Sigmoid colon (tissue), 7 donors: ENCODE measurements at places on chromosomes 5 and 9. TPM values are rescaled to one million over a fixed set of nuclear protein-coding genes. Genes with fewer than 3 reads are reported as not detected.

DNA sequence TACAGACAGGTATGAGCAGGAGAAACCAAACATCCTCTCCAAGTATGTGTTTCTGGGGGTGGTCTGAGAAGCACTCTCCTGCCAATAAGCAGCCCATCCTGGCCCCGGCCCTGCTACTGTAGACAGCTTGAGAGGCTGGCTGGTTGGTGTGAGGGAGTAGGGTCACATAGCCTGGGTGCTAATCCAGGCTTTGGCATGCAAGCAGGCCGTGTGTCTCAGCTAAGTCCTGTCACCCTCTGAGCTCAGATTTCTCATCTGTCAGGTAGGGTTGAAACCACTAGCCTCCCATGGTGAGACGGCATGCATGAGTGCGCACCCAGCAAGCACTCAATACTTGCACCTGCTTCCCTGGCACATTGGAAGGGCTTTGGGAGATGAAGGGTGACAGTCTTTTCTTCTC lies 49.8 kb upstream of the PHYKPL start:
- H3K4me3 ChIP-seq: no peak overlapping the region
- peaks cover 9% of the 10 kb centered on the region for H3K4me1 ChIP-seq
- H3K36me3 ChIP-seq: no peaks in the 10 kb centered on the region
- H3K27ac ChIP-seq: no peak overlapping the region

Gene SHROOM1
- 4.2 TPM for total RNA-seq

Gene MAMDC4
- total RNA-seq: 2.8 TPM

- H3K4me1 ChIP-seq: no peaks in the 10 kb centered on the region
- no peaks in the 10 kb centered on the region for H3K27me3 ChIP-seq
- no peak overlapping the region for H3K4me3 ChIP-seq
- no peak for DNase-seq
Measured at GRCh38 chr5:71482132-71482531, 26.7 kb downstream of the BDP1 start.

Gene ARHGEF28
- total RNA-seq: 6.4 TPM

Gene OBP2A
- total RNA-seq: not detected

DNA sequence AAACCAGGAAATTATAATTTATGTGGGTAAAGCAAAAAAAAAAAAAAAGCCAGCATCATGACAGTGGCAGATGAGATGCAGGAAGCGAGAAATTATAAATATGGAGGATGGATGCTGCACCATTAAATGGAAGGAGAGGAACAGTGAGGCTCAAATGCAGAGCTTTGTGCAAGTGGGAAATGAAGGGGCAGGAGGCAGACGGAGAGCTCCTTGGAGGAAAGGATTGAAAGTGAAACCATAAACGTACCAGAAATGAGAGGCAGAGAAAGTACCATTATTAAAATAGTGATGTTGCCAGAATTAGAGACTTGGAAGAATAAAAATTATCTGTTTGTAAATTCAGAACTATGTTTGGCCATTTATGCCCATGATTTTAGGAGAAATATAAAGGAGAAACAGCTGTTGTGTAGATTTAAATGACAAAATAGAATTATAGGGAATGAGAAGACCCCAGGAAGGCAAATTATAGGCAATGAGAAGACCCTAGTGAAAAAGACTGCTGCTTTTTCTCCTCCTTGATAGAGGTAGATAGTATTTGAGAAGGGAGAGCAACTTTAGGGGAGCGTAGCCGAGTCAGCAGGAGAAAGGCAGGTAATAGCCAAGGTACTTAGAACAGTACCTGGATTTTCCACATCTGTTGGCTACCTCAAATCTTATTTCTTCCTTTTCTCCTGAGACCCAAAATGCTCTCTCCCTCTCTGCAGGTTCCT lies 341.0 kb upstream of the CD180 start:
- no peaks in the 10 kb centered on the region for H3K36me3 ChIP-seq
- no peak overlapping the region for H3K4me3 ChIP-seq
- no peaks in the 10 kb centered on the region for H3K27me3 ChIP-seq
- no peak for DNase-seq
- peaks cover 29% of the 10 kb centered on the region for H3K4me1 ChIP-seq
- peak overlapping the region; percentile 73 for H3K27ac ChIP-seq

- no peaks in the 10 kb centered on the region for H3K36me3 ChIP-seq
- H3K27ac ChIP-seq: peak overlapping the region; percentile 38
- H3K4me3 ChIP-seq: no peak overlapping the region
- no peak for DNase-seq
- no peaks in the 10 kb centered on the region for H3K27me3 ChIP-seq
Measured at GRCh38 chr5:34533582-34534522, 122.3 kb upstream of the RAI14 start.

DNA sequence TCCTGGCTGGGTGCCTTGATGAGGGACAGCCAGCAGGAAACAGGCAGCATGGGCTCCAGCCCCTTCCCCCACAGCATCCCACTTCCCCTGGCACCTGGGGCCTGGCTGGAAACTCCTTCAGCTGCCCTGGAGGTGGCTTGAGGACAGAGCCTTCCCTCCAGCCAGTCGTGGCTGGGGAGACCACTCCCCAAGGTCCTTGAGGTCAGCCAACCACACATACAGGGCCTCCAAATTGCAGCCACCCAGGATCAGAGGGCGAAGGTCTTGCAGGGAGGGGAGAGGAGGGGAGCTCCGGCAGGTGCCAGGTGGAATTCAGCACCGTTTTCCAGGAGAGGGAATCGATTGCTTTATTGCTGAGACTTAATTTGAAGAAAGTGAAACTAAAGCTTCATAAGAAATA lies 280.4 kb downstream of the PBX3 start:
- no peaks in the 10 kb centered on the region for H3K4me1 ChIP-seq
- no peaks in the 10 kb centered on the region for H3K27me3 ChIP-seq
- no peaks in the 10 kb centered on the region for H3K36me3 ChIP-seq
- no peak overlapping the region for H3K27ac ChIP-seq
- H3K4me3 ChIP-seq: no peak overlapping the region

Gene KIF24
- 1.4 TPM for total RNA-seq

DNA sequence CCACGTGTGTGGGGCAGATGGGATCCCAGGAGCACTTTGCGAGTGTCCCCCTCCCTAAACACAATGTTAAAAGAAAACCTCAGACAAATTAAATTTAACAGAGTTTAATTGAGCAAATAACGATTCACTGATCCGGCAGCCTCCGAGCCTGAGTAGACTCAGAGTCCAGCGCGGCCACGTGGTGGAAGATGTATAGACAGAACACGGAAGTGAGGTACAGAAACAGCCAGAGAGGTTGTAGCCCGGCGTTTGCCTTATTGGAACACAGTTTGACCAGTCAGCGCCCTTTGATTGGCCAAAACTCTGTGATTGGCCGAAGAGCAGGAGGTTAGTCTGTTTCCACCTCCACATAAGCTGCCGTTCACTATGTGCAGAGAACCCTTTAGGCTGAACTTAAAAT lies 363.0 kb upstream of the IRX2 start:
- H3K27me3 ChIP-seq: no peaks in the 10 kb centered on the region
- H3K36me3 ChIP-seq: no peaks in the 10 kb centered on the region
- peak; percentile 3 for DNase-seq
- no peak overlapping the region for H3K4me3 ChIP-seq
- H3K4me1 ChIP-seq: no peaks in the 10 kb centered on the region

Gene OLFML2A
- 147 TPM for total RNA-seq

- peaks cover 8% of the 10 kb centered on the region for H3K36me3 ChIP-seq
- H3K4me1 ChIP-seq: peaks cover 91% of the 10 kb centered on the region
- H3K27me3 ChIP-seq: no peaks in the 10 kb centered on the region
- H3K4me3 ChIP-seq: no peak overlapping the region
- DNase-seq: no peak
Measured at GRCh38 chr5:68285851-68286611, 70.5 kb downstream of the PIK3R1 start.

Gene YTHDC2
- total RNA-seq: 21.9 TPM

Gene CYSRT1
- total RNA-seq: not detected

DNA sequence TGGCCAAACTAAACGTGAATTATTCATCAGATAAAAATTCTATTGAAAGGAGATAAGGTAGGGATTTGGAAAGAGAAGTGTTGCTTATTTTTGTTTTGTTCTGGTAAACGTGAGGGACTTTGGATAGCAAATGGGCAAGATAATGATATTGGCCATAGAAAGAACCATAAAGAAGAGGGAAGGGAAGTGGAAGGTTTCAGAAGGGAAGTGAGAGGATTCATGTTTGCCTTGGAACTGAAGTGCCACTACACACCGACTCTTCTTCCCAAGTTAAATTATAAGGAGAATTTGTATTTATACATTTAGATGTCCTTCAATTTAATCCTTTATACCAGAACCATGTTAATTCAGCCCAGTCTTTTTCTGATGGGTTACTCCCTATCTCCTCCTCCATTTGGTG lies 42.1 kb upstream of the TAF11L2 start:
- H3K36me3 ChIP-seq: no peaks in the 10 kb centered on the region
- no peak overlapping the region for H3K27ac ChIP-seq
- no peak for DNase-seq
- no peak overlapping the region for H3K4me3 ChIP-seq

Gene SPEF2
- 4.6 TPM for total RNA-seq

Gene ADAMTS12
- 4.4 TPM for total RNA-seq

DNA sequence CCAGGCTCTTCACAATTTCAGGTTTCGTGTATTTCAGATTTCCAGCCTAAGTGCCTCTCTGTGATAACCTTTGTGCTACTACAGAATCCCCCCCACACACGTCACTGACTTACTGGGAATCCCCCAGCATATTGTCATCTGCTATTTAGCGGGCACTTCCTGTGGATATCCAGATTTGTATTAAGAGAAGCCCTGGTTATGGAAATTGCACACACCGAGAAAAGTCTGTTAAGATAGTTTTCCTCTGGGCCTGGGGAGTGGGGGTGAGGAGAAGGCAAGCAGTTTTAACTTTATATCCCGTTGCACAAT lies 269.9 kb downstream of the MED10 start:
- no peak overlapping the region for H3K27ac ChIP-seq
- no peaks in the 10 kb centered on the region for H3K4me1 ChIP-seq
- DNase-seq: no peak
- H3K27me3 ChIP-seq: no peaks in the 10 kb centered on the region
- no peak overlapping the region for H3K4me3 ChIP-seq

DNA sequence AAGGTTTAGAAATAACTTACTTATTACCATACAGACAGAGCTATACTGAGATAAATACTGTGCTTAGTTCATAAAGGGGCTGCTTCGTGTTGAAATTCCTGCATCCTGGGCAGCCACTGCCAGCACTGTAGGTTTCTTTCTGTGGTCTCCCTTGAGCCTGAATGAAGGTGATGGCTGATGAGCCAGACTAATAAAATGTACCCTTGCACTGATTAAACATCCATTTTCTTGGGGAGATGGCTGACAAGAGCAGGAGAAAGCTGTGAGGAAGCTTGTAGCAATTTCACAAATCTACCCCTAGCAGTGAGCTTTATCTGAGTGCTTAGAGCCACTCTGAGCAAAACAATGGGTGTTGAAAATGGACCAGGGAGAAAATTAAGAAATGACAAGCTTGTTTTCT lies 23.3 kb upstream of the ZSWIM6 start:
- no peaks in the 10 kb centered on the region for H3K36me3 ChIP-seq
- no peaks in the 10 kb centered on the region for H3K4me1 ChIP-seq
- no peak overlapping the region for H3K4me3 ChIP-seq
- H3K27ac ChIP-seq: no peak overlapping the region
- H3K27me3 ChIP-seq: no peaks in the 10 kb centered on the region

GRCh38 chr5:20972419-20972925 lies 984.5 kb upstream of the CDH18 start:
- peak; percentile 70 for DNase-seq
- H3K4me3 ChIP-seq: no peak overlapping the region
- H3K27me3 ChIP-seq: no peaks in the 10 kb centered on the region
- no peak overlapping the region for H3K27ac ChIP-seq
- no peaks in the 10 kb centered on the region for H3K36me3 ChIP-seq
- no peaks in the 10 kb centered on the region for H3K4me1 ChIP-seq
